Kidney (tissue), 22 donors: ENCODE measurements at places on chromosomes 16 and 17. TPM values are rescaled to one million over a fixed set of nuclear protein-coding genes. Genes with fewer than 3 reads are reported as not detected.

DNA sequence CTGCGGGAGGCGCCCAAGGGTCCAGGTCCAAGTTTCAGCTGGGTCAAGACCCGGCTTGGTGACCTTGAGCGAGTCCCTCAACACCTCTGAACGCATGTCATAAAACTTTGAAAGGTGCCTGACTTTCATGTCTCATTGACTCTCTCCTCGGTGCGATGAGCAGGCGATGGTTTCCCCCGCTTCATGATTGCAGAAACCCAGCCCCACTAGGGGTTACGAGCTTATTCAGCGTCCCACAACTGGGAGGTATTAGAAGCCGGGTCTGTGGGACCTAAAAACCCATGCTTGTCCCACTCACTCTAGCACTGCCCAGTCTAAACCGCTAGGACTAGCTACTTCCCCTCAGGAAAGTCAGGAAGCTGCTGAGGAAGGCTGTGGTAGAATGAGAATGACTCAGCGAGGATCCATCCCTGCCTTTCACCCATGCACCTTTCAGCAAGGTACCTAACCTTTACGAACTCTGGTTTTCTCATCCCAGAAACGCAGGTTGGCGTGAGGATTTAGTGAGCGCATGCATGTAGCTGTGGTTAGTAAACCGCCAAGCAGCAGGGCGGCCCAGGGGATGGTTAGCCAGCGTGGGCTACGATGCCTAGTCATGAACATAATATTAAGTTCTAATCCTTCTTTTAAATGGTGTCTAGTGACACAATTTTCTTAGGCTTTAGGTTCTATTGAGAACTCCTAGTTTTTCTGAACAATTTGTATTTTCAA lies 26.2 kb upstream of the RFFL start:
- H3K36me3 ChIP-seq, result no peaks in the 10 kb centered on the region
- no peak for DNase-seq
- peak overlapping the region; percentile 45 for H3K27ac ChIP-seq
- peak overlapping the region; percentile 67 for H3K4me3 ChIP-seq

GRCh38 chr16:86824751-86825296 lies 246.5 kb downstream of the FOXL1 start:
- H3K4me1 ChIP-seq, result no peaks in the 10 kb centered on the region
- H3K36me3 ChIP-seq, result no peaks in the 10 kb centered on the region
- H3K4me3 ChIP-seq, result no peak overlapping the region
- no peaks in the 10 kb centered on the region for H3K27me3 ChIP-seq
- peak; percentile 22 for DNase-seq

DNA sequence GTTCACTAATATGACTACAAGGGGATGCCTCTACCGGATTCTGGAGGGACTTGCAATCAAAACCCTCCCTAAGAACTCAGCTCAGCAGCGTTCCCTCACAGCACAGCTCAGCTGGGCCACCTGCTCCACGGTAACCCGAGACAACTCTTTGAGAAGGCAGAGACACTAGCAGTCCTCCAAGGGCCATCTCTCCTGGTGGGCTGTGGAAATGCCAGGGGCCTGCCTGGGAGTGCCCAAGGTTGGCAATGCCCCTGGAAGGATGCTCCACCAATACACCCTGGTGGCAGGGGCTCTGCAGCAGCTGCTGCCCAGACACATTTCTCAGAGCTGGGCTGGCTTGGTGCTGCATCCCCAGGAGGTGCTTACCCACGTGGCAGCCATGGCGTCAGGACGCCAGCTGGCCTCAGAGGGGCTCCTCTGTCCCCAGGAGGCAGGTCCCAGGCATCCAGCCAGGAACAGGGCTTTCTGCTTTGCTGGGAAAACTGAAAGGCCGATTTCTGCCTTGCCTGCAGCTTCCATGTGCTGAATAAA lies 16.5 kb downstream of the CDIP1 start:
- peaks cover 13% of the 10 kb centered on the region for H3K4me1 ChIP-seq
- peaks cover 2% of the 10 kb centered on the region for H3K36me3 ChIP-seq
- H3K27ac ChIP-seq, result no peak overlapping the region

DNA sequence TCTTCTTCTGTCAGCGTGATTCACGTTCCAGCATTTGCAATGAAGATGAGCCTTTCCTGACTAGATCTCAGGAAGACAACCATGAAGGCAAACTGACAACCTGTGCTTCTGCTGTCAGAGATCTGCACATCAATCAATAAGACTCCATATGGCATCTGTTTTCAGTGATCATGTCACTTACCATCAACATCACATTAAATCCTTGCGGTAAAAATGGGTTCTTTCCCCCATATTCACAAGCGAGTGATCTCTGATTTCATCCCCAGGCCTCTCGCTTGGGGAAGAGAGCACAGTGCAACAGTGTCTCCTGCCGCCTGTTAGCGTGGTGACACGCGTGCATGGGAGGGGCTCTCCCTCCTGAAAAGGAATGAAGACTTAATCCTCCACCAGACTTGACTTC lies 11.1 kb downstream of the NACA2 start:
- H3K36me3 ChIP-seq, result no peaks in the 10 kb centered on the region
- H3K27me3 ChIP-seq, result peaks cover 2% of the 10 kb centered on the region
- DNase-seq, result no peak
- no peak overlapping the region for H3K27ac ChIP-seq

GRCh38 chr16:24930440-24930839 lies 84.7 kb downstream of the SLC5A11 start:
- H3K27ac ChIP-seq, result no peak overlapping the region
- H3K36me3 ChIP-seq, result no peaks in the 10 kb centered on the region
- no peaks in the 10 kb centered on the region for H3K27me3 ChIP-seq
- DNase-seq, result no peak

- H3K27ac ChIP-seq, result peak overlapping the region; percentile 97
- H3K4me1 ChIP-seq, result peaks cover 15% of the 10 kb centered on the region
- no peaks in the 10 kb centered on the region for H3K27me3 ChIP-seq
- H3K36me3 ChIP-seq, result peaks cover 27% of the 10 kb centered on the region
- peak; percentile 45 for DNase-seq
Measured at GRCh38 chr17:78839762-78840529, 668 bp downstream of the USP36 start.

GRCh38 chr17:2500446-2500845 lies 11.2 kb downstream of the METTL16 start:
- no peaks in the 10 kb centered on the region for H3K27me3 ChIP-seq
- H3K36me3 ChIP-seq, result no peaks in the 10 kb centered on the region
- H3K4me3 ChIP-seq, result no peak overlapping the region
- no peaks in the 10 kb centered on the region for H3K4me1 ChIP-seq

GRCh38 chr17:57431415-57431814 lies 175.1 kb downstream of the MSI2 start:
- no peak for DNase-seq
- no peak overlapping the region for H3K4me3 ChIP-seq
- no peak overlapping the region for H3K27ac ChIP-seq

- H3K27me3 ChIP-seq, result no peaks in the 10 kb centered on the region
- no peaks in the 10 kb centered on the region for H3K36me3 ChIP-seq
- H3K4me3 ChIP-seq, result no peak overlapping the region
- no peak overlapping the region for H3K27ac ChIP-seq
- H3K4me1 ChIP-seq, result no peaks in the 10 kb centered on the region
Measured at GRCh38 chr17:52762147-52762793, 603.8 kb upstream of the CA10 start.

DNA sequence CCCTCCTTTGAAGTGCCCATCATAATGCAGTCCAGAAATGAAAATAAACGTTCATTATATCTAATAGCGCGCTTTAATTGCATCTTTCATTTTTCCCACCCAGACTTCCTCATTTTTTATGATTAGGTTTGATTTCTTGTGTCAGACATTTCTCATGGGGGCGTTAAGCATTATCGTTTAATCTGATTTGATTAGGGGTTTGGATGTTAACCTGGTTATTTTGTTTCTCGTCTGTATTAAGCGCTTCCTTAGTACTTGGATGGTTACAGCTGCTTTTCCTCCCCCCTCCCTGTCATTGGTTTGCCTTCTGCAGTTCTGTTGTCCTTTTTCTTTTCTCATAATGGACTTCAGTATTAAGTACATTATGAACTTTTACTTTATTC lies 540 bp downstream of the MFSD11 start:
- peaks cover 8% of the 10 kb centered on the region for H3K36me3 ChIP-seq
- peaks cover 5% of the 10 kb centered on the region for H3K4me1 ChIP-seq
- peak overlapping the region; percentile 96 for H3K4me3 ChIP-seq
- no peaks in the 10 kb centered on the region for H3K27me3 ChIP-seq
- peak overlapping the region; percentile 99 for H3K27ac ChIP-seq

DNA sequence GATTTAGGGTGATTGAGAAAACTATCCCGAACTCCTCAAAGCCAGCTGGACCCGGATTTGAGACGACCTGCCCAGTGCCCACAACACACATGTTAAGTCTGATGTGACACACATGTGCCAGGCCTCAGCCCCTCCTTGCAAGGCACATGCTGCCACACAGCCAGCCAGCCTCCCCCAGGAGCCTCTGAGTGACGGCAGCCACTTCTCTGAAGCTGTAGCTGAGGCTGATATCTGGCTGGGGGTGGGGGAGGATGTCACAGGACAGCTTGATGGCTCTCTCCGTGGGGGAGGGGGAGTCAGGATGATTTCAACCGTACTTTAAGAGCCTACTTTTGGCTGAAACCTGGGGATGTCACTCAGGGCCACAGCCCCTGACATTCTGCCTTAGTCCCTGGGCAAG lies 40.9 kb downstream of the SRCIN1 start:
- H3K27me3 ChIP-seq, result peaks cover 53% of the 10 kb centered on the region
- H3K27ac ChIP-seq, result no peak overlapping the region
- no peaks in the 10 kb centered on the region for H3K4me1 ChIP-seq

DNA sequence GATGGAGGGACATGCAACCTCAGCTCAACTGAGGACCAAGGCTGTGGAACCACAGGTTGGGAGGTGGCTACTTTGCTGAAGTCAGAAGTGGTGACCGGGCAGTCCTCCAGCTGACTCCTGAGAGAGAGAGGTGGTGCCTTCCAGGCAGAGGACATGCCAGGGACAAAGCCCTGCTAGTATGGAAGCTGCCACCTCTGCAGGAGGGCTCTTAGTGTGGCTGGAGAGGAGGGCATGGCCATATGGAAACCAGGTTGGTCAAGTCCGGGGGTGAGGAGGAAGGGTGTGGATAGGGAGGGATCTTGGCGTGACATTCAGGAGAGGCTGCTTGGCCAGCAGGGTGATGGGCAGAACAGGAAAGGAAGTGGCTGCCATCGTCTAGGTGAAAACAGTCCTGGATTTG lies 5.7 kb downstream of the C16orf86 start:
- no peak overlapping the region for H3K4me3 ChIP-seq
- peaks cover 25% of the 10 kb centered on the region for H3K4me1 ChIP-seq
- no peaks in the 10 kb centered on the region for H3K36me3 ChIP-seq
- no peaks in the 10 kb centered on the region for H3K27me3 ChIP-seq
- H3K27ac ChIP-seq, result peak overlapping the region; percentile 37

The C16orf74 gene
- 3.5 TPM for total RNA-seq

DNA sequence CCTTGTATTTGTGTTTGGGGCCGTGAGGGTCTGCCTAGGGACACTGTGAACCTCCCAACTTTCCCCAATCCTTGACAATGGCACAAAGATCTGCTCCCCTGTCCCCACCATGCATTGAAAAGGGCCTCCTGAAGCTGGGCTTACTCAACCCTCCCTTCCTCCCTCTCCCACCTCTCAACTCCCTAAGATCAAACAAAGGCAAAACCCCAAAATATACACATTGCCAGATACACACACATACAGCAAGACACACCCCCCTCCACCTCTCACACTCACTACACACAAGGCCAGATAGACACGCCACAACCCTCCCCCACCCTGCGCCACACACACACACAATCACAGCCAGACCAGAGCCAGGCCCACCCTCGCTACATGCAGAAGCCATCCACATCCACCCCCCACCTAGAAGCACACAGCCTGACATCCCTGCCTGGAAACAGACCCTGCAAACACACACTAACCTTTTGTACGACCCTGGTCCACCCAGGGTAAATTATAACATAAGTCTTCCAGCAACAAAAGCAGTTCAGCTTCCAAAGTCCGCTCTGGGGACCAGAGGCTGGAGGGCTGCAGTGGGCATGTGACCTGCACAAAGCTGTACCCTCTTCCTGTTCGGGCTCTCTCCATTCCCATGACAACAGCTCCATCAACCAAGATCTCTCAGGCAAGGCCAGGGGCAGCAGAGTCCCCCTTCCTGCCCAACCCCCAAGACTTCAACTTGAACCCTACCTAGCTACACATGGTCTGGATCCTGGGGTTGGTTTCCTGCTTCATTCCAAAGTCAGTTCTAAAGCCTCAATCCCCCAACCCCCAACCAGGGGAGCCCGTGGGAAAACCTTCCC lies 1.9 kb downstream of the PCGF2 start:
- peaks cover 36% of the 10 kb centered on the region for H3K4me1 ChIP-seq
- H3K27me3 ChIP-seq, result no peaks in the 10 kb centered on the region
- H3K4me3 ChIP-seq, result peak overlapping the region; percentile 21
- no peaks in the 10 kb centered on the region for H3K36me3 ChIP-seq

DNA sequence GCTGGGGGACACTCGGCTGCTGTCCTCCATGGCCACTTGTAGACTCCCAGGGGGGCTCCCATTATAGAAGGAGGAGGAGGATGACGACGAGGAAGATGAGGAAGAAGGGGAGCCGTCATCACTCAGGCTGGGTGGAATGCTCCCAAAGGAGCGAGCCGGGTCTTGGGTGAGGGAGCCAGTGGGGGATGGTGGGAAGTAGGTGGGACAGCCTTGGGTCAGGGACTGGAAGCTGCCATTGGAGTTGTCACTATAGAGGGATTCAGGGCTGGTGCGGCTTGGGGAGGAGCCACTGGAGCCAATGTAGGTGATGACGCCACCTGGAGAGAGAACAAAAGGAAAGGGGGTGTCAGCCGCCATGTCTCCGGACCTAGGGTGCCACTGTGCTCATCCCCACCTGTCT lies 3.3 kb downstream of the NR1D1 start:
- H3K36me3 ChIP-seq, result peaks cover 48% of the 10 kb centered on the region
- H3K4me3 ChIP-seq, result no peak overlapping the region
- no peak for DNase-seq
- H3K27ac ChIP-seq, result peak overlapping the region; percentile 97

The CD300H gene
- 2.0 TPM for total RNA-seq

DNA sequence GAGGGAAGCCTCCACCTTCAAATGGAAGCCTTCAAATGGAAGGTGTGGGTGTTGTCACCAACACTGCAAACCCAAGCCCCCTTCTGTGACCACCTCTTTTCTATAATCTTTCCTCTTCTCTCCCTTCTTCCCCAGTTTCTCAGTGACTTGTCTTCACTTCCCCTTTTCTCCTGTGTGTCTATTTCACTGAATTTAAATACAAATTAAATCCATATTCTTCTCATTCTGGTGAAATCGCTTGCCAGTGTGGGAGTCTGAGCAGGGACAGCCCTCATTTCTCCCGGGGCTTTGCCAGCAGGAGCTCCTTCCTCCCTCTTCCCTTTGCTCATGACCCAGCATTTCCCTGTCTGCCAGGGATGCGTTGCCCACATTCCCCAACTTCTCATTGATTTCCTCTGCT lies 6.4 kb upstream of the ITGAX start:
- no peaks in the 10 kb centered on the region for H3K36me3 ChIP-seq
- DNase-seq, result no peak
- H3K4me1 ChIP-seq, result no peaks in the 10 kb centered on the region
- no peaks in the 10 kb centered on the region for H3K27me3 ChIP-seq
- no peak overlapping the region for H3K4me3 ChIP-seq
- H3K27ac ChIP-seq, result no peak overlapping the region

GRCh38 chr17:31408586-31408985 lies 17.1 kb downstream of the RAB11FIP4 start:
- no peaks in the 10 kb centered on the region for H3K4me1 ChIP-seq
- no peaks in the 10 kb centered on the region for H3K36me3 ChIP-seq
- no peak overlapping the region for H3K4me3 ChIP-seq
- no peak overlapping the region for H3K27ac ChIP-seq
- DNase-seq, result no peak
- no peaks in the 10 kb centered on the region for H3K27me3 ChIP-seq
